Hepatocyte (in vitro differentiated cells): ENCODE measurements at places on chromosomes 12 and 14.

DNA sequence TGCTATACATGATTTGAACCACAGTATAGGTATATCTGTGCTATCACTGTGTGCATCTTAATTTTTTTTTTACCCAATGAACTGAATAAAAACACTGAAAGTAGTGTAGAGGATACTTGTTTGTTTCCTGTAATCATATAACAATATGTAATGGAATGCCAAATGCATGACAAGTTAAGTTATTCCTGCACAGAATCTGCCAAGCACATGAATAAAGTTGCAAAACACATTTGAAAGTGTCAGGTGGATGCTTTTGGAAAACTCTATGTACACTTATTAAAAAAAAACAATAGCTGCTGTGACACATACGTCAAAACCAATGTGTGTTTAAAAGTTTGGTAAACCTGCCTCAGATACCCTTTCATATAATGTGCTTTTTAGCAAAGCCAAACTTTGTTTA, 1638.1 kb upstream of the SEL1L start:
- no peak for DNase-seq

- DNase-seq, result no peak
Measured at GRCh38 chr12:69595689-69596088, 10.4 kb downstream of the CCT2 start.

DNA sequence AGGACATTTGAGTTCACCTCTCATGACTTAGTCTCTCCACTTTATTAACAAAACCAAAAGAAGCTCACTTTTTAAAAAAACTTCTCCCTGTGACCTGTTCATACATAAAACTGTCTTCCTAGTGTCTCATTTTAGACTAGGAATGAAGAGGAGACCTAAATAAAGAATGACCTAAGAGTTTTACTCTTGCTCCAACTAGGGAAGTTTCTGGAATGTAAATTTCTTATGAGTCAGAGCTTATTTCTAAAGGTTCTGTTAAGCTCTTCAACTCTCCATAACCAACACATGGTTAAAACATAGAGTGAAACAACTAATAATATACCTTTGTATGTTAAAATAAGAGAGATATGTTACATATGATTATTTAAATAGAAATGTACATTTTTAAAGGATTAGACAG, 369.8 kb downstream of the EMP1 start:
- no peak for DNase-seq

DNA sequence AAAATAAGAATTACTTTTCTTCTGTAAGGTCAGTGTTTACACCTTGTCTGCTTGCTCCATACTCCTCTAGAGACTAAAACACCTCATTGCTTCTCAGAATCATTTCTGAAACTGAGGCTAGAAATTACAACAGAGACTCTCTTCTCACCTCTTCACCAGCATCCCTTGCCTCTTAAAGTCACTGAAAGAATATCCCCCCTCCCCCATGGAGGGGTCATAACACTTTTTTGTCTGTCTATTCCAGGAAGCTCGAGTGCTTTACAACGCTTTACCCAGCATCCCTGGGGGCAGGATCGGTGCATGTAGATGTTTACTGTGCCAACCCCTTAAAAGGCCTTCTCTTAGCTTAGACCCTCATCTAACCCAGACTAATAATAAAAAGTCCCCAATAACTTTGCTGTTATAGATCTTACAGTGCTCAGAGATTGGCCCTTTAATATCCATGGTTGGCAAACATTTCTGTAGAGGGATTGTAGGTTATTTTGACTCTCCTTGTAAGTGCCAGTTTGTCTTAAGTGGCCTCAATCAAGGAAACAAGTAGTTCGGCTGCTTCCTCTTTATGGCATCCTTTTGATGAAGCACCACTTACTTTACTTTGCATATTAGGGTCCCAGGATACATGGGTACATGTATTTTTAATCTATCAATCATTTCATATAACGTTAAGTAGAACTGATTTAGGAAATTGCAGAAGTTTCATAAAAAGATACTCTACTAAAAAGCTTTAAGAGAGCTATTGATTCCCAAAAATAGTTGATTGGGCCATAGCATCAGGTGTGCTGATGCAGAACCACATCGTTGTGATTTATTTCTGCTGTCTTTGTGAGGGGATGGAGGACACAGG, 29.3 kb downstream of the PRKCH start:
- no peak for DNase-seq

GRCh38 chr14:61215222-61216020, 65.7 kb downstream of the TMEM30B start:
- no peak for DNase-seq

- DNase-seq, result no peak
Measured at GRCh38 chr12:56413392-56413791, 35.8 kb downstream of the TIMELESS start.

GRCh38 chr14:33567023-33567728, 383.7 kb downstream of the EGLN3 start:
- DNase-seq, result no peak

- peak; percentile 82 for DNase-seq
Measured at GRCh38 chr12:77049767-77050353, 15.5 kb downstream of the E2F7 start.

- no peak for DNase-seq
Measured at GRCh38 chr12:71763677-71764379, 9.2 kb downstream of the RAB21 start.

DNA sequence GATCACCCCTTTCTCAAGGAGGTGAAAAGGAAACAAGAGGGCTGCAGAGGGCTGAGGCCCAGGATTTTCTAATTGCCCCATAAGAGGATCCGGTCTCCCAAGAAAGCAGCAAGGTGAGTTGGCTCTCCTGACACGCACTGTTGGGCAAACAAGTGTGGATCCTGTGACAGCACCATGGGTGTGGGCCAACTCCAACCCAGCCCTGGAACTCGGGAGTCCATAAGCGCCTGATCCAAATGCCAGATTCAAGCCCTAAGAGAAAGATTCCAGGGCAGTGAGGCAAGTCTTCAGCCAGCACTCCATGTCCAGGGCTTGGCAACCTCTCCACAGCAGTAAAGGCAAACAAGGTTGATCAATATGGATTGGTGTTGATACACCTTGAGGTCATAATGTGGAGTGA, 33.1 kb downstream of the KCNA5 start:
- no peak for DNase-seq

- peak; percentile 43 for DNase-seq
Measured at GRCh38 chr14:78758333-78758732, 588.2 kb downstream of the NRXN3 start.

GRCh38 chr12:120142231-120142877, 25.8 kb upstream of the RAB35 start:
- DNase-seq, result no peak

- DNase-seq, result no peak
Measured at GRCh38 chr12:5461966-5462365, 30.1 kb downstream of the NTF3 start.
